ENCODE measurements at places on chromosomes 2 and 18. TPM values are rescaled to one million over a fixed set of nuclear protein-coding genes. Genes with fewer than 3 reads are reported as not detected.

GRCh38 chr2:152600697-152601096 is 116.6 kb downstream of the PRPF40A start:
- H3K4me3 ChIP-seq, result no peak overlapping the region
- DNase-seq, result no peak

- DNase-seq, result no peak
- no peaks in the 10 kb centered on the region for H3K36me3 ChIP-seq
- no peaks in the 10 kb centered on the region for H3K4me1 ChIP-seq
- H3K4me3 ChIP-seq, result no peak overlapping the region
- H3K27me3 ChIP-seq, result no peaks in the 10 kb centered on the region
Observed at GRCh38 chr2:33129263-33130053, 182.7 kb downstream of the LTBP1 start.

DNA sequence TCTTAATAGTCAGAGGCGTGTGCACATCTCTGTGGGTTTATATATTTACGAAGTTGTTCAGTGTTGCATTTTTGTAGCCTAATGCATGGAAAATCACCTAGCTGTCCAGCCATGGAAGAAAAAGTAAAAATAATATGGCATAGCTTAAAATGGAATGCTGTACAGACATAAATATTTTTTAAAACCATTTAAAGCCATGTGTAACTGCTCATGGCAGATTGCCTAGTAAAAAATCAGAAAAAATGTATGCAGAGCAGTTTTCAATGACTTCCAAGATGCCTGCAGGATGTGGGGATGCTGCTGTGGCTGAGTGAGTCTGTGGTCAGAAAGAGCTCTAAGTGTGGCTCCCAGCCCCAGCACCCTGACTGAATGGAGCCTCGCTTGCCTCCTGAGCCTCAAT is 64.8 kb upstream of the ALKAL2 start:
- H3K27ac ChIP-seq, result no peak overlapping the region
- DNase-seq, result no peak
- no peaks in the 10 kb centered on the region for H3K4me1 ChIP-seq
- no peak overlapping the region for H3K4me3 ChIP-seq

DNA sequence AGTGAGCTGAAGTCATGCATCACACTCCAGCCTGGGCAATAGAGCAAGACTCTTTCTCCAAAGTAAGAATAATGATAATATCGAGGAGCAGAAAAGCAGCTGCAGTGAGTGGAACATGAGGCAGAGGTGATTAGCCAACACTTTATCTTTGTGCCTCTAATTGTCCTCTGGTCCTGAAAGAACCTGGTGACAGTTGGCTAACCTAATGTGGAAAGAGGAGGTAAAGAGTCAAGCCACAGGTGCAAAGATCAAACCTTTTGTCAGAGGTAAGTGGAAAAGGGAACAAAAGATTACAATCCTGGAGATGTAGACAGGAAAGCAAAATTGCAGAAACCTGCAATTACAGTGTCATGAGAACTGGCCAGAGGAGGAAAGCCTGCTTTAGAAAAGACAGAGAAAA is 53.5 kb upstream of the LCLAT1 start:
- H3K27me3 ChIP-seq, result no peaks in the 10 kb centered on the region
- H3K4me1 ChIP-seq, result no peaks in the 10 kb centered on the region
- H3K4me3 ChIP-seq, result no peak overlapping the region
- DNase-seq, result no peak
- H3K36me3 ChIP-seq, result no peaks in the 10 kb centered on the region

DNA sequence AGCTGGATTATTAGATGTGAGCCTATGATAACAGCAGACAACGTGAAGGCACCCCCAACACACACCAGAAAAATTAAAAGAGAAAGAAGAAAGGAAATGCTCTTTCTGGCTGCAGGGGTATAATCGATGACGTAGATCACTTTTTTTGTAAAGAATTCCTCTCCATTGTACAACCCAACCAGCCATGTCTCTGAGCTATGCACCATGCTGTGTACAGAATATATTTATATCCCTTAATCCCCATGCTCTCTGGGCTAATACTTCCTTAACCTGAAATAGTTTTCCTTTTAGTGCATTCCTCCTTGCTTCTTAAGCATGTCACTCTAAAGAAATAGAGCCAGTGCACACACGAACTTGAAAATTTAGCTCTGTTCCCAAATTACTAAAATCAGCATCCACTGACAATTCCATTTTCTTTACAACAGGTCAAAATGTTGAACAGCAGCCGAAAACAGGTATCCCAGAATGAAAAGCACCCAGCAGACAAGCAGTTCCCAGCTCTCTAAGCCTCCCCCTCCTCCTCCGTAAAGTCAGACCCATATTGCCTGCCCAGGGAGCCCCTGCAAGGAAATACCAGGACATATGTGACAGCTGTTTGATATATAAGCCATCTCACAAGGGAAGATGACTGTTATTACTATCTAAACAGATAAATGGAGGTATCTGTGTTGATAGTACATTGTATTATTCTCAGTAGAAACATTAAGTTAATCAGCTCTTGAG is 247.4 kb upstream of the RAB6C start:
- H3K36me3 ChIP-seq, result no peaks in the 10 kb centered on the region
- H3K4me3 ChIP-seq, result no peak overlapping the region
- H3K27ac ChIP-seq, result no peak overlapping the region
- H3K27me3 ChIP-seq, result no peaks in the 10 kb centered on the region
- no peaks in the 10 kb centered on the region for H3K4me1 ChIP-seq
- DNase-seq, result no peak

GRCh38 chr2:8290771-8291352 is 391.0 kb upstream of the ID2 start:
- no peaks in the 10 kb centered on the region for H3K36me3 ChIP-seq
- no peak overlapping the region for H3K4me3 ChIP-seq
- no peaks in the 10 kb centered on the region for H3K27me3 ChIP-seq
- no peak overlapping the region for H3K27ac ChIP-seq

DNA sequence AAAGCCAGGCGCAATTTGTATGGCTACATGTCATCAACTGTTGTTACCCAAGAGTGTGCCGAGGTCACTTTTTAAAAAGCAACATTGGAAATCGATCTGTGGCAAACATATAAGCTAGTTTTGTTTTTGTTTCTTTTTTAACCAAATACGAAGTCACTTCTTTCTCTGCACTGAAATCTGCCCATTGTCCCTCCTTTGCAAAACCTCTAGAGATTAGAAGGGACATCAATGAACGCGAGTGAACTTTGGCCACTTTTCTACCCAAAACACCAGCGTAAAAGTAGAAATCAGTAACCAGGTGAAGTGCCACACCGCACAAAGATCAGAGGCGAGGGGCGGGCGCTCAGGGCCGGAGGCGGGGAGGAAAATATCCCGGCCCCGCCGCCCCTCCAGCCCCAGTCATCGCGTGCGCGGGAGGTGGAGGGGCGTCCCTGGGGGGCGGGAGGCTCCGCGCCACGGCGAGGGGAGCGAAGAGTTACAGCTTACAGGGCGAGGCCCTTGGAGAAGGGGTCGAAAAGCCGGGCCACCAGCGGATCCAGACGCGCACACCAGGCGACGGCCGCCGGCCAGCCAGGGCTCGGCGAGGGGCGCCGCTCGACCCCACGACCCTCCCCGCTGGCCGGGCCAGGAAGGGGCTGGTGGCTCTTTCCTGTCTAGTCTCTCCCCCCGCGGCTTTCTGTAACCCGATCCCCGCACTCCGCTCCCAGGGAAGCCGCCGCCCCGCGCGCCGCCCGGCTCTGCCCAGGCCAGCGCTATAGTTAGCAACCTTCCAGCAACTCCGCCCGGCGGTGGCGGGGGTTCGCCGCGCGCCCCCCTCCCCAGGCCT is 993 bp downstream of the RBMS1 start:
- peak overlapping the region; percentile 78 for H3K4me3 ChIP-seq
- H3K27ac ChIP-seq, result peak overlapping the region; percentile 91
- H3K27me3 ChIP-seq, result no peaks in the 10 kb centered on the region
- H3K4me1 ChIP-seq, result no peaks in the 10 kb centered on the region
- H3K36me3 ChIP-seq, result no peaks in the 10 kb centered on the region

The UGT1A10 gene
- not detected for total RNA-seq

The SH3RF3 gene
- 18.0 TPM for total RNA-seq

All from tibial nerve (tissue), 4 donors.